ENCODE measurements at places on chromosomes 1 and 21. TPM values are rescaled to one million over a fixed set of nuclear protein-coding genes. Genes with fewer than 3 reads are reported as not detected.

- peak; percentile 46 for DNase-seq
These were observed 87.8 kb downstream of the HLX start for GRCh38 chr1:220966881-220967611.

FAM72B gene
- total RNA-seq, result 1.6 TPM

DNA sequence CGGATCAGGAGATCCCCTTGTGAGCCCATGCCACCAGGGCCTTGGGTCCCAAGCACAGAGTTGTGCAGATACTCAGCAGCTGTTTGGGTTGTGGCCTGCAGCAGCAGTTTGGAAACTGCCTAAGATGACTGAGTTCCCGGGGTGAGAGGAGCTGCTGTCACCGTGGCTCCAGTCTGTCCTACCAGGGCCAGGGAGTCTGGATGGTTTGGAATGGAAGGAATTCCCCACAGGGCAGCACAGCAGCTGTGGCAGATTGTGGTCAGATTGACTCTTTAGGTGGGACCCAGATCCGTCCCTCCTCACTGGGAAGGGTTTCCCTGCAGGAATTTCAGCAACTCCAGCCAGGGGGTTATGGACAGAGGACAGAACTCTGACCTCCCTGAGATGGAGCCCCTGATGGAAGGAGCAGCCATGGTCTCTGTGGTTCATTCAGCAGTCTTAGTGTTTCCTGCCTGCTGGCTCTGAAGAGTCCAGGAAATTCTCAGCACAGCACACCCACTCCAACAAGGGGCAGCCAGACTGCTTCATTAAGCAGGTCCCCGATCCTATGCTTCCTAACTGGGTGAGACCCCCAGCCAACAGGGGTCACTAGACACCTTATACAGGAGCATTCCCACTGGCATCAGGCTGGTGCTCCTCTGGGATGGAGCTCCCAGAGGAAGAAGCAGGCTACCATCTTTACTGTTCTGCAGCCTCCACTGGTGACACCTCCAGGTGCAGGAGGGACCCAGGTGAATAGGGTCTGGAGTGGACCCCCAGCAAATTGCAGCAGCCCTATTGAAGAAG, 51.5 kb upstream of the TNFSF4 start:
- DNase-seq, result no peak

DNA sequence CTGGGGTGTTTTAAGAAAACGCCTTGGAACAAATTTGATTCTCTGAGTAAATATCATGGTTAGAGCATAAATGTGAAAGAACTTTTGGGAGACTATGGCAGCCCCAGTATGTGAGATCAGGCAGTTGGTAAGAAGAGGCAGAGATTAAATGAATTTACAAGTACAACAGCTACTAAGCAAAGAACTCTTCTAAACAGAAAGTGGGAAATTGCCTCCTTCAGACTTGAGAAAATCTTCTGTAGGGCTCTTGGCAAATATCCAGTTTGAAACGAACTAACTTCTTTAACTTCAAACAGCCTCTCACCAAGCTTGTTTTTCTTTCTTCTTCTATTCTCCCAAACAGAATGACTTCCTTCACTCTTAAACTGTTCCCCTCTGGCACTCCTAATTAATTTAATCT, 337.7 kb downstream of the SIPA1L2 start:
- DNase-seq, result no peak

- peak; percentile 88 for DNase-seq
These were observed 3.0 kb upstream of the PGM1 start for GRCh38 chr1:63590166-63590560.

GRCh38 chr1:42933610-42934491, 24.8 kb downstream of the SLC2A1 start:
- DNase-seq, result no peak

CHRM3 gene
- total RNA-seq, result not detected

DEGS1 gene
- 123 TPM for total RNA-seq

GJA8 gene
- total RNA-seq, result not detected
